ENCODE measurements at places on chromosomes 11 and 22.

GRCh38 chr22:46777609-46777970 lies 15.1 kb downstream of the TBC1D22A start:
- peak; percentile 63 for DNase-seq

DNA sequence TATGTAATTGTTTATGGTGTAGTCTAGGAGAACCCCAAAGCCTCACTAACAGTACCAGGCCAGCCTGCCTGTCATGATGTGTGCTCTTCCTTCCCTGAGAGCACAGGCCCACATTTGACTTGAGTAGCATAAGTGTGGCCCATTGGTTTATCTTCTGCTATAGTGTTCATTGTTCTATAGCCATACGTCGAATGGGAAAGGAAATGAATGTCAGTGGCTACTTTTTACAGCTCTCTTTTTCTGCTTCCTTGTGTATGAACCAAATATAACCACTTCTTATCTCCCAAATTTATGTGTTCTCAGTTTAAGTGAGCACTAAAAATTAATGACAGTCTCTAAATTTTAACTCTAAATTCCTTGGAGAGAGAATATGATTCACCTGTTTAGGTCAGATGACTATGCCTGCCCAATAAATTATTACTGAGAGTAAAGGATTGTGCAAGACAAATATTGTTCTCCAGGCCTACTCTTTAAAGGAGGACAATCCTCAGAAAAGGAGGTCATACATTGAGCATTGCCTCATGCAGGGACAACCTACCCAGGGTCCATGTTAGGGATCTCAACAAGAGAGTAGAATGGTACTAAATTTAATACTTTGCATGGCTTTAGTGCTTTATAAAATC lies 222.9 kb upstream of the ARHGAP20 start:
- DNase-seq, result no peak

DNA sequence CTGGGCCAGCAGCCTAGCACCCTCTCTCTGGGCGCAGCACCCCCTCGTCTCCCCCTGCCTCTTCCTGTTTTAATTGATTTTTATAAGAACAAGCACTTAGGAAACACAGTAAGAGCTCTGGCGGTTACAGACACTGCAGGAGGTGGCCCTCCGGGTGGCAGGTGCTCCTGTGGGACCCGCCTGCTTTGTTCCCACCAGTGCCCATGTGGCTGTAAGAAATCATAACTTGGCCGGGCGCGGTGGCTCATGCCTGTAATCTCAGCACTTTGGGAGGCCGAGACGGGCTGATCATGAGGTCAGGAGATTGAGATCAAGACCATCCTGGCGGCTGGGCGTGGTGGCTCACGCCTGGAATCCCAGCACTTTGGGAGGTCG lies 18.4 kb downstream of the TSPAN4 start:
- DNase-seq, result no peak

GRCh38 chr11:98110030-98110429 lies 910.7 kb upstream of the CNTN5 start:
- DNase-seq, result no peak

DNA sequence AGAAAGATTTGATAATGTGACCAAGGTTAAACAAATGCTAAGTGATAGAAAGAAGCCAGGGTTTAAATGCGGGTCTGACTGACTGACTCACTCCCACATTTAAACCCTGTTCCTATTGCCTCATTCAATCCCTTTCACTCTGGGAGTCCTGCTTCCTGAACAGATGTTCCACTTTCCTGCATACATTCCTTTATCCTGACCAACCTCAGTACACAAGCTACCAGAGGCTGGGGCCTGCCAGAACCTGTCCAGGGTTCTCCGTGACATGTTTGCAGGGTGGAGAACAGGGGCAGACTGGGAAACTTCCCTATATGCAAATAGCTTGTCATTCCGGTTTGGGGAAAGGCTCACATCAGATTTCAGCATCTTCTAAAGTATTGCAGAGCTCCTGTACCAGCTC lies 3.0 kb upstream of the ANKK1 start:
- DNase-seq, result no peak

- DNase-seq, result no peak
Observed at GRCh38 chr22:19728836-19729235, 5.5 kb downstream of the GP1BB start.
